COR-L47 (cell line): ENCODE measurements at places on chromosomes 2 and 18.

DNA sequence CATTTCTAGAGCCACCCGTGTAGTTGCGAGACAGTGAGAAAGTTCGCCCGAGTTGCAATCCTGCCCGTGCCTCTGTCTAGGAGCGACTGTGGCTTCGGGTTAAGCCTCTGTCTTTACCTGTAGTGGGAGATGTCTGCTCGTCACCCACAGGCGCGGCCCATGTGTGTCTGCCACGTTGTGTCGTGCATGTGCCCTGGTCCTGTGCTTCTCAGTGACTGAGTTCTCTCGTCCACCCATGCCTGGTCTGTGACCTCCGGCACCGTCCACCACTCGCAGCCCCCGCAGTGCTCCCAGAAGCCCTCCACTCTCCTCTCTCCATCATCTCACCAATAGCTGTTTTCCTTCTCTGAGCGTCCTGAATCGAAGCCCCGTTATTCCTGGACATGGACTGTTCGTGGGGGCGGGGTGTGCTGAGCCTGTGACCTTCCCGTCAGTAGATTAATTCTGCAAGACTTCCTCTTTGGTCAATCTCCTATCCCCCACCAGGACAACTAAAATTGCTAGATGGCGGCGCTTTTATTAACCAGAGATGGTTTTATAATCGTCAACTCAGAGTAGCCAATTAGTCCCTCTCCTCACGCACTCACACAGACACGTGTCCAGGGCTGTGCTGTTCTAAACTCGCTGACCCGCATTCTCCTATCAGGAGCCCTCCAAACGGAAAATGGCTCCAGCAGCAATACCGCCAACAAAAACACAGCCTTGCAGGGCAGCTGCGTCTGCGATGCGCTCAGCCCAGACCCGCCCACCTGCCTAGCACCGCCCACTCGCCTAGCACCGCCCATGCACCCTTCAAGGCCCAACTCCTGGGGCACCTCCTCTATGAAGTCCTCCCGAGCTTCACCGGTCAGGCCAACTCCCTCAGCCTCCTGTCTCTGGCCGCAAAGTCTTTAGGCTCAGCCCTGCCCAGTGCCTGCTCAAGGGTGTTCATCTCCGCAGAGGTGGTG, 119.4 kb downstream of the TWIST2 start:
- no peak for DNase-seq

DNA sequence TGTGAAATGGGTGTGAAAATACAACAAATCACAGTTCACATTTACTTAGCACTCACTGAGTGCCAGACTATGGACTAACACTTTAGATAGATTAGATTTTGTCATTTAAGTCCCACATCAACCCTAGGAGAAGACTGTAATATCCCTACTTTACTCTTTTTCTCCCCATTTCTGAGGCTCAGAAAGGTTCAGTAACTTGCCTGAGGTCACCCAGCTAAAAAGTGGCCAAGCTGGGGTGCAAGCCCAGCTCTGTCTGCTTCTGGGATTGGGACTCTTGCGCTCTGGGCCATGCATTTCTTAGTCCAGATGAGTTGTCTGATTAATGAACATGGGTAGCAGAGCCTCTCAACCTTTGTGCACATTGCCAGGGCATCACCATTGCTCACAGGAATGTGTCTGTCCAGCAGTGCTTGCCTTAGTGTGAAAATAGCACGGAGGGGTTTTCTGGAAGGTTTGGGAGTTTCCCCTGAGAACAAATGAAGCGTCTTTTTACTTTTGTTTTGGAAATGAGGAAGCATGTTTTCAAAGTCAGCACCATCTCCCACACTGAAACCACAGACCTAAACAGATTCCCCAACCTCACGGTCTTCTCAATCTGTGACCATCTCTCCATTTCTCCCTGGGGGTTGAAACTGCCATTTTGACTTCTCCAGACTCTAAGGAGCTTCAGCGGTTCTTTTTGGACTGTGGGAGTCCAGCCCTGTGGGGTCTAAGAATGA, 31.9 kb downstream of the NRP2 start:
- DNase-seq = no peak

GRCh38 chr18:12750076-12750714, 47.4 kb downstream of the PSMG2 start:
- DNase-seq = no peak

DNA sequence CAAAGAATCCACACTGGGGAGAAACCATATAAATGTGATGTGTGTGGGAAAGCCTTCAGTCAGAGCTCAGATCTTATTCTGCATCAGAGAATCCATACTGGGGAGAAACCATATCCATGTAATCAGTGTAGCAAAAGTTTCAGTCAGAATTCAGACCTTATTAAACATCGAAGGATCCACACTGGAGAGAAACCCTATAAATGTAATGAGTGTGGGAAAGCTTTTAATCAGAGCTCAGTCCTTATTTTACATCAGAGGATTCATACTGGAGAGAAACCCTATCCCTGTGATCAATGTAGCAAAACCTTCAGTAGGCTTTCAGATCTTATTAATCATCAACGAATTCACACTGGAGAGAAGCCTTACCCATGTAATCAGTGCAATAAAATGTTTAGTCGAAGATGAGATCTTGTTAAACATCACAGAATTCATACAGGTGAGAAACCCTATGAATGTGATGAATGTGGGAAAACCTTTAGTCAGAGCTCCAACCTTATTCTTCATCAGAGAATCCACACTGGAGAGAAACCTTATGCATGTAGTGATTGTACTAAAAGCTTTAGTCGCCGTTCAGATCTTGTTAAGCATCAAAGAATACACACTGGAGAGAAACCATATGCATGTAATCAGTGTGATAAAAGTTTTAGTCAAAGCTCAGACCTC, 16.7 kb upstream of the ZSCAN30 start:
- DNase-seq = no peak

- no peak for DNase-seq
These were observed 43.9 kb upstream of the ATP6V1B1 start for GRCh38 chr2:70891572-70892357.

DNA sequence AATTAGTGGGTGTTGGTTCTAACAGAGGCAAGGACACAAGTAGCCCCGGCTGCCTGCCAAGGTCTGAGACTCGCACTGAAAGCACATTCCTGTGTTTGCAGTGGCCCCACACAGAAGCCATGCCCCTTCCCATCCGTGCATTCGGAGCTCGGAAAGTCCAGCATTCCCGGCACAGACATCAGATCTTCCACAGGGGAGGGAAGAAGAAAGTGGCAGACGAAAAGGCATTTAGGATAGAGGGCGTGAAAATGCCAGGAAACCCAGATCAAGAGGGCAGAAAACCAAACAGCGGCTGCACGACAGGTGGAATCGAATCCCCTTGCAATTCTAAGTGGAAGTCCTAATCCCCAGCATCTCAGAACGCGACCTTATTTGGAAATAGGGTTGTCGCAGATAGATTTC, 105.5 kb upstream of the ASB18 start:
- DNase-seq = no peak

DNA sequence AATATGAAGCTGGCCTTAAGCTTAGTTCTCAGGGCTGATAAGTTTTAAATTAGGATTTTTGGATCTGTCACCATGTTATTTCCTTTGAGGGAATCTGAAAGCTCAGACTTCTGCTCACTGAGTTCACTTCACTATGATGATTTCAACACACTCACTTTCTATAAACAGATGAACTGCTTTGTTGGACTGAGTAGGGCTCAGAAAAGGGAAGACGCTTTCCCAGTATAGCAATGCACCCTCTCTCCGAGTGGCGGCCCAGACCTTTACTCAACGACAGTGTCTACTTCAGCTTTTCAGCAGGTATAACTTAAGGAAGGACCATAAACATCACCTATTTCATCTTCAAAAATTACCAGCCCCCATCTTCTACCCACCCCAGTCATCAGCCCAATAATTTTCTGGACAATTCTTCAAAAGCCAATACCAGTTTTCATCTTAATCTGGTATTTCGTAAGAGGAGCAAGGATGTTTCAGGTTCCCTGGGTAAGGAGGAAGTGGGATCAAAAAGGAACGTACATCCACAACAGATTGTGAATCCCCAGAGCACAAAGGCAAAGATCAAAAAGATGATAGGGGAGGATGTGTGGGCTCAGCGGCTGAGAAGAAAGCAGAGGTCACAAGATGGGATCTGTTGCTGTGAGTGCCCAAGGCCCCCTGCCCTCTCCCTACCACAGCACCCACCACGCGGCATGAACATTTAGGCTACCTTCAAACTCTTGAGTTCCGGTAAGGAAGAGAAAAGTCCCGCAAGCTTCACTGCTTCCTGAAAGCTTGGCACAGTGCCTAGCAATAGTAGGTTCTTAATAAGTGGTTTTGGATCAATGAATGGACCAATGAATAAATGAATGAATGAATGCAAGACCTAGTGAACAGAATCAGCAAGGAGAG, 41.9 kb downstream of the LPIN2 start:
- no peak for DNase-seq

DNA sequence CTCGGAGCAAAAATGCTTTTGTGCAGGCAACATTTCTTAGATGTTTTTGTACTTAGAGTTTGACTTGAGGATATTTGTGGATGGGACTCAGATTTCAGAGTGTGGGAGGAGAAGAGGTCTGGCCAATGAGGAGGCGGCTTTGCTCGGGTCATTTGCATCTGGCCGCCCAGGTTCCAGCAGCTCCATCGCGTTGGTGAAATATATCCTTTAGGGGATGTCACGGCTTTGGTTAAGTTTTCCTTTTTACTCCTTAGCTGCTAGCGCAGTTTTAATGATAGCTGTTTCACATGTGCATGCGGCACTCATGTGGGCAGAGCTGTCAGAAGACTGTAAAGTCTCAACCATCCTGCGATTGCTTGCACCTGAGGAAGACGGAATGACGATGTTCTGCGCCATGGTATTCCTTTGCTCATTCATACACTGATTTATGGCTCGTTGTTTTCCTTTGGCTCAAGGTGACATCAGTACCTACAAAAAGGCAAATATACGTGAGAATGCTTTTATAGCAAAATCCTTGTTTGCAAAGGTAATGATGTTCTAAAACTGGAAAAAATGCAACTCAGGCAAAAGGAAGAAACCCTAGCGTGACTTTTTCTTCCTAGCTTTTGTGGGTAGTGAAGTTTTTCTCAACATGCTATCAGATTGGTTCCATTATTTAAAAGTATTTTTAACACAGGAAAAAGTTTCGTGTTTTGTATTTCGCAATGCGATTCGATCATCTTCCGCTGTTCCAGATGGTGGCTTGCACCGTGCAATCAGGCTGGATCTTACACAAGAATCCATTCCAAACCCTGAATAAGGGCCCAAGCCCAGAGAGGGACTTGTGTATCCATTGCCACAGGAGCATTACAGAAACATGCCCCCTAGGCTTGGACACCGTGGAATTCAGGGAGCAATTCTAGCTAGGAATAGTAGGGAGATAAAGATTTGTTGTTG, 70.5 kb upstream of the ZNF516 start:
- DNase-seq = no peak

DNA sequence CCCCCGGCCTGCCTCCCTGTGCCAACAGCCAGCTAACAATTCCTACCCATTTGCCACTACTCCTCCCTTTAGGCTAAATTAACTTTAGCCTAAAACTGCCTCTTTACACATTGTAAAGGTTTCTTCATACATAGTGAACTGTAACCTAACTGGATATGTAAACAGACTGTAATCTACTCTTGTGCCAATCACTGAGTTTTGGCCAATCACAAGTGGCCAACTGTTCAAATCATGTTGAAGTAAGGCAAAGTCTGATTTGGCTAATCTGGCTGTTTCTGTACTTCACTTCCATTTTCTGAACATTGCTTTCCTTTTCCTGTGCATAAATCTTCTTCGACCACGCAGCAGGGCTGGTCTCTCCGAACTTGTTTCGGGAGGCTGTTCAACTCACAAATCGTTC, 103.6 kb upstream of the LYPD6 start:
- DNase-seq = no peak

DNA sequence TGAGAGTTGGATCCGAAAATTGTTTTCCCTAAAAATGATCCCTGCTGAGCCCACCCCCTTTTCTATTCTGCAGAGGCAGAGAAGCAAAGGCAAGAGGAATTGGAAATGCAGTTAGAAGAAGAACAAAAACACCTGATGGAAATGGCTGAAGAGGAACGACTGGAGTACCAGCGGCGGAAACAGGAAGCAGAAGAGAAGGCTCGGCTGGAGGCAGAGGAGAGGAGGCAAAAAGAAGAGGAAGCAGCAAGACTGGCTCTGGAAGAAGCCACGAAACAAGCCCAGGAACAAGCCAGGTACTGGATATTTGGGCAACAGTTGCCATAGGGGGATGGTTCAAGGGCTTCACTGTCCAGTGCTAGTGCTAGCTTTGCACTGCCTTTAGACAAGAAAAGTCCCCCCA, 41.7 kb downstream of the SUMO1 start:
- DNase-seq = no peak

DNA sequence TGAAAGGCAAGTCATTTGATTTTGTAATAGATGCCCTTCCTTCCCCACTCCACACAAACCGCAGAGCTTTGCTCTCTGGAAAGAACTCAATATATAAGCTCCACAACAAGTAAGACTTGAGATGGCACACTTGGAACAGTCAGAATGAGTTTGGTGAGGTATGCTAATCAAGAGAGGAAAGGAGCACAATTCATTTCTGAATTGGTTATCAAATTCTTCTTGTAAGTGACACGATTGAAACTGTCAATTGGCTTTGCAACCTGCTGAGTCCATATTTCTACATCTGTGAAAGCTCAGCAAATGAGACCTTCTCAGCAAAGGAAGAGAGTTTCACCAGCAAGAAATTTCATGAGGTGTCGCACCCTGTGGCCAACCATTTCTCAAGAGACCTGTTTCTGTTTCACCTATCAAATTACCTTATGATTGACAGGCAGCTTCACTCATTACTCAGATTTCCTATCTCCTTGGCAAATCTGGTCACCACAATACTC, 19.1 kb downstream of the CTLA4 start:
- no peak for DNase-seq

DNA sequence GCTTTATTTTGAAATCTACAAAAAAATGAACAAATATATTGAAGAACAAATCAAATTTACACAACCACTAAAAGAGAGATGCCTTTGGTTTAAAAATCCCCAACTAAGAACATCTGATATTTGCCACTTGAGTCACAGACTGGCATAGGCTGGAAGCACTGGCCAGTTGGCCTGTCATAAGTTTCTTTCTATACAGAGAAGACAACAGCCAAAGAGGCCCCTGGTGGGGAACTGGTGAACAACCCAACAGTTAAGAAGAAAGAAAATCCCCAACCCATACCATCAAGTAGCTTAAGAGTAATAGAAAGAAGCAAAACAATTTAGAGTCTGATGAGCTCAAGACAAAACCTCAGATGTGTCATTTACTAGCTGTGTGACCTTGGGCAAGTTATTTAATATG, 45.5 kb downstream of the OSR1 start:
- no peak for DNase-seq

- DNase-seq = no peak
These were observed 307.7 kb upstream of the REV1 start for GRCh38 chr2:99797475-99797874.

DNA sequence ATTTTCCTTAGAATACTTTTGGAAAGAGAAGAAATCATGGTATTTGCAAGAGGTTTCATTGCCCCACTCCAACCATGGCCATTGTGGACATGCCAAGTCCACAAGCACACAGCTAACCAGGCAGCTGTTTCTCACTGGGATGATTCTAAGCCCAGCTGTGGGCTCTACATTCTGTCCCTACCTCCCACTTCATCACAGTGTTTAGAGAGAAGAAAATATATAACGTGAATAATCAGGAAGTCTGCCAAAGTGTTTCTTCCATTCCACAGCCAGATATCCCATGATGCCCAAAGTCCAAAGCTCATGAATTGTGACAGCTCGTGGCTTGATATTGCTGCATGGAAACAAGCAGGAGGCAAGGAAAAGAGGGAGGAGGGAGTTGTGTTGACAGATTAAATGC, 433.7 kb upstream of the GYPC start:
- DNase-seq = no peak
